Osteocyte (in vitro differentiated cells): ENCODE measurements at places on chromosomes 6 and 20. TPM values are rescaled to one million over a fixed set of nuclear protein-coding genes. Genes with fewer than 3 reads are reported as not detected.

Gene TSPO2
- total RNA-seq = not detected in 2 replicates

DNA sequence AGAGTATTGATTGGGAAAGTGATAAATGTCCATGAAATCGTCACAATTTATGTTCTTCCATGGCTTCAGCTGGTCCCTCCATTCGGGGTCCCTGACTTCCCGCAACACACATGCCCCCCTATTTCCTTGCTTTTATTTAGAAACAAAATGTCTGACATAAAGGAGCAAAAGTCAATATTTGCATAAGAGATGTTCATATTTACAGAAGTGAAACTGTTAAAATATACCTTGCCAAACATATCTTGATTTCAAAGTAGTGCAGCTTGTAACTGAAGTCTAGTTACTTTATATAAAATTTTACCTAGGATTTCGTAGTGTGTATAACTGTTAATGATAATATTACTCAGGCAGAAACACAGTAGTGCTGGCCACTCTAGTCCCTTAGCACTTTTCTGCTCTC, 548.9 kb upstream of the ADGRB3 start:
- DNase-seq = no peak

Gene ZNF334
- total RNA-seq = 3.7 and 4.7 TPM in 2 replicates

GRCh38 chr6:35258336-35258735, 1.2 kb upstream of the ZNF76 start:
- DNase-seq = no peak

- DNase-seq = no peak
These were observed 160.2 kb upstream of the MARCKS start for GRCh38 chr6:113696960-113697359.

- no peak for DNase-seq
These were observed 165.0 kb upstream of the SCGN start for GRCh38 chr6:25487012-25487411.

GRCh38 chr20:51660672-51661608, 107.2 kb downstream of the ATP9A start:
- no peak for DNase-seq

GRCh38 chr20:32168184-32168910, 39.2 kb downstream of the PLAGL2 start:
- no peak for DNase-seq

Gene OPRM1
- not detected in 2 replicates for total RNA-seq

- no peak for DNase-seq
These were observed 37.4 kb downstream of the MDN1 start for GRCh38 chr6:89782222-89782621.

Gene PPP1R3G
- 0.29 and 0.40 TPM in 2 replicates for total RNA-seq

- DNase-seq = no peak
These were observed 9.8 kb downstream of the KIF3B start for GRCh38 chr20:32287231-32287638.
